ENCODE measurements at places on chromosomes 13 and 19.

GRCh38 chr13:55199134-55199533 is 1941.6 kb upstream of the PRR20A start:
- no peak for DNase-seq

- DNase-seq, result no peak
Observed at GRCh38 chr13:25973576-25973975, 78.2 kb downstream of the SHISA2 start.

DNA sequence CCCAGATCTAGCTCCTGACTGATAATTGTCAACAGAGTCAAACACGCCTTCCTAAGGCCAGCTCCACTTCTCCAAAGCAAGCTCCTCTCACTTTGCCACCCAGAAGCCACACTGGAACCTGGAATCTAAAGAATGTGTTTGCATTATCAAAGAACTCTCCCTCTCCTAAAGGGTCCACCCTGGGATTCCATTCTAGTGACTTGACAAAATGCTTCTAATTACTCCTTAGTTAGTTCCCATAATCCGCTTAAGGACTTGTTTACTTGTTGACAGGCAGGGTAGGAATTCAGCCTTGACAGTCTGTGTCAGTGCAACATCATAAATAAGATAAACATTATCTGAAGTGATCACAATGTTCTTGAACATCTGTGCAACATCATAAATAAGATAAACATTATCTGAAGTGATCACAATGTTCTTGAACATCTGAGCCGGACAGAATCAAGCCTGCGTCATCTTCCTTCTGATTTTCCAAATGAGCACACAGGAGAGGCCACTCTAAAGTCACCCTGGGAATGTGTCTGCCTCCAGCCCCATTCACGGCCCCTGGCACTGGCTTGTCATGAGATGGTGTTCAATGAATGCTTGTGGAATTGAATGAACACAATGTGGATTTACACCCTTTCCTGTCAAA is 512.1 kb downstream of the IRS2 start:
- no peak for DNase-seq

DNA sequence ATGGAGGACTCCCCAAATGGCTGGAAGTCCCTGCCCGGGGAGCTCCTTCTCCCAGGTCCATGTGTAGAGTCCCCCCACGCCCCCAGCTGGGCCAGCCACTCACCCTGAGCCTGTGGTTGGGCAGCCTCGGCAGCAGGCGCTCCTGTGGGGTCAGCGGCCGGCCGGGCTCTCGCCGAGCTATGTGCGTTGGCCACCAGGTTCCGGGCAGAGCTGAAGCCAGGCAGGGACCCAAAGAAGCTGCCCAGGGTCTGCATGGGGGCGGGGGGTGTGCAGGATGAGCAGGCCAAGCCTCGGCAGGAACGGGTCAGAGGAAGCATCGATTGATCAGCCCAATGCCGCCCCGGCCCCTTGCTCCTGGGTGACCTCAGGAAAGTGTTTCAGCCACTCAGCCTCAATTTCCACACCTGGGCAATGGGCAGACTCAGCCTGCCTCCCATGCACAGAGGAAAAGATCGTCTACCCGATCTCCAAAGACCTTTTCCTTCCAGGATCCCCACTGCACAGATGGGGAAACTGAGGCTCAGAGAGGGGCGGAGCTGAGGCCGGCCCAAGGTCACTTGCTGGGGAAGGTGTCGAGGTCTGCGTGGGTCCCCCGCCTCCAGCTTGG is 732 bp downstream of the PLIN4 start:
- DNase-seq, result no peak

GRCh38 chr13:69202996-69203395 is 904.6 kb upstream of the ATXN8OS start:
- no peak for DNase-seq

GRCh38 chr13:103102482-103102881 is 36.3 kb upstream of the SLC10A2 start:
- no peak for DNase-seq

DNA sequence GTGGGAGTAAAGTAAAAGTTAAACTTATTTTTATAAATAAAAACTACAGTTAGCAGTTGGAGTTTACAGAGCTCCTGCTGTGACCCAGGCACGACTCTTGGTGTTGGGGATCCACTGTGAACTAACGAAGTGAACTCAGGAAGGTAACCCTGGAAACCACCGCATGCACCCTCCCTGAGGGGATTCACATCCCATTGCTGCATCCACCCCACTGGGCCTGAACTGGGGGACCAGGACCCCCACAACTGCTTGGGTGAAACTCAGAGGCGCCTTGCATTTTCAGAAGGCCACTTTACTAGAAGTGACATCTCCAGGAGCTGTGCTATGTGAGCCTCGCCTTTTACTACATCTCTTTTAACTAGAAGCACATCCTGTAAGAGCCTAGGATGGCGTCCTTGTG is 166.4 kb downstream of the TEX29 start:
- no peak for DNase-seq

DNA sequence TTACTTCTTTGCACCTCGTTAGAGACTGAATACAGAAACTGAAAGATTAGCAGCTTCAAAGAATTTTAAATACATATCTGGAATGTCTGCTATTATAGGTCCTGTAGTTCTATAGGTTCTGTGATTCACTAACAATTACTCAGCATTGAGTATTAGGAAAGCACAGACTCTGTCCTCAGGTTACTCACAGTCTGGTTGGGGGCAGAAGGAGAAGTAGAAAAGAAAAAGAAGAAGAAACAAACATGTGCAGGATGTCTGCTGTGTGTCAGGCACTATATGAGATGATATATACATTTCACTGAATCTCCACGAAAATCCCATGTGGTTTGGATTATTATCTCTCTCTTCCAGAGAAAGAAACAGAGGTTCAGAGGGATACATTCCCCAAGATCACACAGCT is 40.1 kb downstream of the SERTM1 start:
- DNase-seq, result no peak
